T-cell (primary cell): ENCODE measurements at places on chromosomes 11 and 22. TPM values are rescaled to one million over a fixed set of nuclear protein-coding genes. Genes with fewer than 3 reads are reported as not detected.

Gene TTLL1
- 5.6 TPM for total RNA-seq

DNA sequence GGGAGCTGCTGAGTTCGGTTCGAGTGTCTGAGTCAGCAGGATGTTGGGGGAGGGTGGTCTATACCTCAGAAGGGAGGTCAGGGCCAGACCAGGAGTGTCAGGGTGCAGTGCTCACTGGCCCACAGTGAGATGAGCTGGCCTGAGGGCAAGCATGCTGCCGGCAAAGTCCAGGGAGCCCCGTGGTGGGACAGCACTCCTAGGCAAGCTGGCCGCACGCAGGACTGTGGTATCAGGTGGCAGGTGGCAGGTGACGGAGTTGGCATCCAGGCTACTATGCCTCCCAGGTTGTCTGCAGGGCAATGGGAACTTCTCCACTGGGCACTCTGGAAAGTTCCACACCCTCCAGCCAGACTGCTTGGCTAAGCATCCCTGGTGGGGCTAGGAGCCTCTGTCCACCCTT, 4.8 kb downstream of the FGF3 start:
- no peak overlapping the region for H3K4me3 ChIP-seq
- H3K4me1 ChIP-seq, result peaks cover 7% of the 10 kb centered on the region
- no peak overlapping the region for H3K27ac ChIP-seq

GRCh38 chr11:87369888-87370287, 332.2 kb downstream of the TMEM135 start:
- no peak overlapping the region for H3K4me3 ChIP-seq
- H3K27ac ChIP-seq, result no peak overlapping the region
- DNase-seq, result no peak
- no peaks in the 10 kb centered on the region for H3K36me3 ChIP-seq
- H3K27me3 ChIP-seq, result peaks cover 2% of the 10 kb centered on the region

- no peak overlapping the region for H3K27ac ChIP-seq
- H3K36me3 ChIP-seq, result peaks cover 15% of the 10 kb centered on the region
- no peaks in the 10 kb centered on the region for H3K27me3 ChIP-seq
- no peak for DNase-seq
- H3K4me1 ChIP-seq, result peaks cover 44% of the 10 kb centered on the region
- H3K4me3 ChIP-seq, result no peak overlapping the region
These were observed 3.4 kb downstream of the IRF7 start for GRCh38 chr11:612201-612960.

DNA sequence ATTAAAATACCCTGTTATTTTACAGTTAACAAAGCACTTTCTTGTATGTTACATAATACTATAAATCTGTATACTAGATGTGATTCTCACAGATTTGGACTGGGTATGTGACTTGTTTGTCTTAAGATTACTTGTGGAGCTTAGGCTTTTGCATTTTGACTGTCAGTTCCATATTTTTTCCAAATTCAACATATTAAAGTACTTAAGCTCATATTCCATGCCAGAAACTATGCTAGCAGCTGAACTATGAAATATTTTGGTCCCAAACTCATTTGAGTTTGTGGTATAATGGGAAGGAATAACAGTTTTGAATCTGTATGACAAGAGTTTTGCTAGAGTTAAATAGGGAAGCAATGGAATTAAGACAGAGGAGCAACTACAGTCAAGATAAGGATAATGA, 841.4 kb downstream of the JRKL start:
- H3K4me3 ChIP-seq, result no peak overlapping the region
- no peaks in the 10 kb centered on the region for H3K27me3 ChIP-seq
- H3K4me1 ChIP-seq, result no peaks in the 10 kb centered on the region

DNA sequence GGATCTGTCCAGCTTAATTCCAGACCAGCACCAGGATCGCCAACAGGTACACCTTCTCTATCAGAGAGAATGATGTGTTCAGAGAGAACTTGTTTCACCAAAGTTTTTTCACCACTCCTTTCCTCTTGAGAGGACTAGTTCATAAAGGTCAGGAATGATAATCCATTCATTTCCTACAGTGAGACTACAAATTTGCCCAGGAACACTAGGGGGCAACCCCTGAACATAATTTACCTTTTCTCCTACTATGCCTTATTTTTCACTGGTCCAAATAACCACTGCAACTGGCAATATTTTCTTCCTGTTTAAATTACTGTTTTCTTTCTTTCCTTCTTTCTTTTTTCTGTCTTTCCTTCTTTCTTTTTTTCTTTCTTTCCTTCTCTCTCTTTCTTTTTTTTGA, 22.5 kb downstream of the CAVIN3 start:
- H3K36me3 ChIP-seq, result no peaks in the 10 kb centered on the region
- no peak overlapping the region for H3K27ac ChIP-seq
- no peaks in the 10 kb centered on the region for H3K4me1 ChIP-seq
- no peak for DNase-seq
- no peak overlapping the region for H3K4me3 ChIP-seq
- no peaks in the 10 kb centered on the region for H3K27me3 ChIP-seq

GRCh38 chr11:102781676-102782075, 1.2 kb upstream of the MMP10 start:
- H3K36me3 ChIP-seq, result no peaks in the 10 kb centered on the region
- no peaks in the 10 kb centered on the region for H3K27me3 ChIP-seq

Gene SERHL2
- total RNA-seq, result 0.70 TPM

- no peak overlapping the region for H3K4me3 ChIP-seq
- peaks cover 15% of the 10 kb centered on the region for H3K4me1 ChIP-seq
- H3K27me3 ChIP-seq, result no peaks in the 10 kb centered on the region
- no peaks in the 10 kb centered on the region for H3K36me3 ChIP-seq
- DNase-seq, result peak; percentile 14
These were observed 13.0 kb downstream of the NCF4 start for GRCh38 chr22:36873614-36874308.

GRCh38 chr22:20783844-20784723, 10.2 kb downstream of the SERPIND1 start:
- H3K27ac ChIP-seq, result no peak overlapping the region
- no peaks in the 10 kb centered on the region for H3K27me3 ChIP-seq
- peaks cover 55% of the 10 kb centered on the region for H3K36me3 ChIP-seq
- DNase-seq, result peak; percentile 17

Gene C1QTNF5
- total RNA-seq, result not detected

Gene PGR
- total RNA-seq, result 0.06 TPM

Gene APOL4
- total RNA-seq, result not detected

GRCh38 chr11:45924036-45924915, 1.8 kb downstream of the LARGE2 start:
- H3K27ac ChIP-seq, result no peak overlapping the region
- H3K4me3 ChIP-seq, result no peak overlapping the region
- H3K27me3 ChIP-seq, result peaks cover 3% of the 10 kb centered on the region
- H3K36me3 ChIP-seq, result no peaks in the 10 kb centered on the region
- DNase-seq, result no peak

DNA sequence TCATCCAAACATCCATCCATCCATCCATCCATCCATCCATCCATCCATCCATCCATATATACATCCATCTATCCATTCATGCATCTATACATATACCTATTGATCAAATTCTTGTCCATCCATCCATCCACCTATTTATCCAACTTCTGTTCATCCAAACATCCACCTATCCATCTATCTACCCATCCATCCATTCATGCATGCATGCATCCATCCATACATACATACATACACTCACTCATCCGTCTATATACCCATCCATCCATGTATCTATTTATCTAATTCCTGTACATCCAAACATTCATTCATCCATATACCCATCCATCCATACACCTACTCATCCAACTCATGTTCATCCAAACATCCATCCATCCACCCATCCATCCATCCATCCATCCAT, 19.3 kb upstream of the YWHAH start:
- no peaks in the 10 kb centered on the region for H3K4me1 ChIP-seq
- no peak overlapping the region for H3K4me3 ChIP-seq
- H3K36me3 ChIP-seq, result no peaks in the 10 kb centered on the region
- H3K27ac ChIP-seq, result no peak overlapping the region

DNA sequence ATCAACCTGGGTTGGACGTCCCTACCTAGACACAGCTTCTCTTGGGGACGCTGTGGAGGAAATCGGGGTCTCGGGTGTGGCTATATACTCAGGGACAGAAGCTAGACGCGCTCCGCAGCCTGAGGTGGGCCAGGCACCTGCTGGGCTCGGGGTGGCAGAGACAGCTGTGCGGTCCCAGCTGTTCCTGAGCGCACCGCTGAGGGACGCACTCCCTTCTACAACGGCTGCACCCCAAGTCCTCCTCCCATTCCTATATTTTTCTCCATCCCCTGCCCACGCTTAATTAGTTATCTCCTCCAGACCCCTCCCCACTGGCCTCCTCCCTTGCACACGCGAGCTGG, 188 bp upstream of the MTNR1B start:
- H3K27ac ChIP-seq, result no peak overlapping the region
- peaks cover 13% of the 10 kb centered on the region for H3K27me3 ChIP-seq
- H3K4me3 ChIP-seq, result no peak overlapping the region
- DNase-seq, result no peak
- H3K36me3 ChIP-seq, result no peaks in the 10 kb centered on the region

DNA sequence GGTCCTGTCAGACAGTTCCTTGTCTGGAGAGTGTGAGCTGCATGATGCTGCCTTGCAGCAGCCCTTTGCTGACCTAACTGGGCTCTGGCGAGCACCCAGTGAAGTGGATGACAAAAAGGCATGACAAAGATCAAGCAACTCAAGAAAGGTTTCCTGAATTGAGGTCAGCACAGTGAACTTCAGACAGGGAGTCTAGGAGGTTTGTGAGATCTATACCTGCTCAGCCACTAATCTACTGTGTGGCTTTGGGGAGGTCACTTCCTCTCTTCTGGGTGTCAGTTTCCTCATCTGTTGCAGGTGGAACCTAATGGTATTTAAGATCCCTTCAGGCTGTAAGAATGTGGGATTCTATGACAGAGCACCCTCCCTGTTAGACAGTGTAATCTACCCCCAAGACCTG, 213.9 kb upstream of the NARS2 start:
- no peak overlapping the region for H3K4me3 ChIP-seq
- H3K4me1 ChIP-seq, result no peaks in the 10 kb centered on the region

Gene PANX3
- total RNA-seq, result not detected

GRCh38 chr22:50585781-50586180, 3.1 kb upstream of the CHKB start:
- H3K4me1 ChIP-seq, result peaks cover 22% of the 10 kb centered on the region
- no peak for DNase-seq
- no peak overlapping the region for H3K27ac ChIP-seq
- H3K27me3 ChIP-seq, result no peaks in the 10 kb centered on the region

DNA sequence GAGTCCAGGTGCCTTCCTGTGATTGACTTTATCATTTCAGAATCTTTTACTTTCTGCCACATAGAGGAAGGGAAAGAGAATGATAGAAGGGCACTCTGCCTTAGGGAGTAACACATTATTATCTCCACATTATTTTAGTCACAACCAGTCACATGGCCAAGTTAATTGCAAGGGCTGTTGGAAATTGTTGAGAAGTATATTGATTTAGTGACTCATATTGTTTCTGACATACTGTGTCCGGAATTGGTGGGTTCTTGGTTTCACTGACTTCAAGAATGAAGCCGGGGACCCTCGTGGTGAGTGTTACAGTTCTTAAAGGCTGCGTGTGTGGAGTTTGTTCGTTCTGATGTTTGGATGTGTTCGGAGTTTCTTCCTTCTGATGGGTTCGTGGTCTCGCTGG, 8.7 kb downstream of the OR51B4 start:
- no peaks in the 10 kb centered on the region for H3K36me3 ChIP-seq
- H3K27me3 ChIP-seq, result no peaks in the 10 kb centered on the region
- no peak overlapping the region for H3K27ac ChIP-seq
- H3K4me3 ChIP-seq, result no peak overlapping the region
- no peak for DNase-seq
- no peaks in the 10 kb centered on the region for H3K4me1 ChIP-seq

GRCh38 chr11:68541991-68542390, 81.4 kb downstream of the PPP6R3 start:
- no peak for DNase-seq
- H3K36me3 ChIP-seq, result peaks cover 76% of the 10 kb centered on the region
- no peaks in the 10 kb centered on the region for H3K4me1 ChIP-seq
- H3K4me3 ChIP-seq, result no peak overlapping the region

Gene MS4A10
- not detected for total RNA-seq

DNA sequence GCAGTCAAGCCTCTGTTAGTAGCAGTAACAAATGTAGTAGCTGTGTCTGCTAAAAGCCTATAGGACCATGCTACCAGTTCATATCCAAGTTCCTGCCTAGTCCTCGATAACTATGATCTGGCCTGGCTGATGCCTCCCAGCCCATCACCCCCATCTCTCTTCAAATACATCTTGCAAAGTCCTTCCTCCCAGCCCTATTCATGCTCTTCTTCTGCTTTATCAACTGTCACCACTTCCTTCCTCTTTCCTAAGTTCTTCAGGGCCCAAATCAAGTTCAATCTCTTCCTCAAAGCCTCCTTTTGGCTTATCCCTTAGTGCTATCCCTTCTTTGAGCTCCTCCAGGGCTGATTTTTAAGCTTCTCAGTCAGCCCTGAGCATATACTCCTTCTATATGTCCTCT, 150.9 kb upstream of the THY1 start:
- DNase-seq, result no peak
- no peak overlapping the region for H3K4me3 ChIP-seq
- no peaks in the 10 kb centered on the region for H3K4me1 ChIP-seq
- no peaks in the 10 kb centered on the region for H3K36me3 ChIP-seq
- H3K27ac ChIP-seq, result no peak overlapping the region

DNA sequence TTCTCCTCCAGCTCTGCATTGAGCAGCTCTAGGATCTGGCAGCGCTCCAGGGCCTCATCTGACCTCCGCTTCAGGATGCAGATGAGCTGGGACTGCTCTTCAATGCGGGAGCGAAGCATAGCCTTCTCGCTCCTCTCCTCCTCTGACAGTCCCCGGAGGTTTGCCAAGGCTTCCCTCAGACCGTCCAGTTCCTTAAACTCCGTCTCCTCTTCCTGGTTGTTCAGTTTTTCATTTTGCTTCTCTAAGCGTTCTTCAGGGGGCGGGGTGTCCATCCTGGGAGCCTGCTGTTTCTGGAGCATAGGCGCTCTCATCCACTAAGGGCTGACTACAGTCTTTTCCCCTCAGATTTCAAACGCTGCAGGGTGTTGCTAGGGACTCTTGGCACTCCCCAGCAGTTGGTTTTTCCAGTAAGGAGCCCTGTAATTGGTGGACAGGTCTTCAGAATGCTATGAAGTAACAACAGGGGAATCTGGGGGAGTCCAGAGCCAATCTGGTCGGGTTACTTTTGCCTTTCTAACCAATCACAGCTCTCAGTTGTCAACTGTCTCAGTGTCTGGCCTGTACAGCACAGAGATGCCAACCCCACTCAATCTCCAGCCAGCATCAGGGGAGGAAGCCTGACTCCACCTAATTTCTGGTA, at the start of gene CCDC89:
TSS of gene CCDC89 (minus strand) at position 376 of the 640 bp plus-strand sequence. CDS start at position 311, 65 bp downstream.
- no peak within 1 kb of the TSS for H3K27ac ChIP-seq
- DNase-seq, result no peak
- H3K27me3 ChIP-seq, result no peaks in the 10 kb centered on the region
- no peaks in the 10 kb centered on the region for H3K4me1 ChIP-seq
- H3K36me3 ChIP-seq, result no peaks in the 10 kb centered on the region
